ENCODE measurements at places on chromosomes 12 and 14. TPM values are rescaled to one million over a fixed set of nuclear protein-coding genes. Genes with fewer than 3 reads are reported as not detected.

Gene ACRBP
- polyA plus RNA-seq: 1.4 TPM

Gene CISTR
- not detected for polyA plus RNA-seq

Gene POLR3B
- 5.5 TPM for polyA plus RNA-seq

Gene KIF26A
- polyA plus RNA-seq: 15.3 TPM

Gene OAS2
- polyA plus RNA-seq: 6.9 TPM

Gene RDH16
- 0.17 TPM for polyA plus RNA-seq

Gene C2CD5
- 12.1 TPM for polyA plus RNA-seq

Gene POTEG
- not detected for polyA plus RNA-seq

Gene RPS6KL1
- polyA plus RNA-seq: 35.8 TPM

Gene GPD1
- 18.3 TPM for polyA plus RNA-seq

DNA sequence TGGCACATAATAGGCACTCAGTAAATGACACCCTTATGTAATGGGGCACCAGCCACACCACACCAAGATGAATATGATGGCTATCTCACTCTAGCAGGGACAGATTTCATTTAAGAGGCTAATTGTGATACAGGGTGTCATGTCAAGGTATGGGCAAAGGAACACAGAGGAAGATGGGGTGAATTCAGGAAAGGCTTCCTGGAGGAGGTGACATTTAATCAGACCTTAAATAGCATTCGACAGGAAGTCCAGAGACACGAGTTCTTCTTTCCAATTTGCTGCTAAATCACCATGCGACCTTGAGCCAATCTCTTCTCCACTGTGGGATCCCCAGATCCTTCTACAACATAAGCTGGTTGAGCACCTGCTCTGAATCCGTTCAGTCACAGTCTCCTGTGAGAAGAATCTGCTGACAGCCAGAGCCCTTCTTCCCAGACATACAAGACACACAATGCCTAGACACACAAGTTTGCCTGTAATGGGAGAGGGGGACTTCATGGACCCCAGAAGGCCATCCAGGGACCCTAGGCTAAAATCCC is 1.5 kb upstream of the DTX1 start:
- no peak for DNase-seq

GRCh38 chr12:3661028-3661427 is 91.9 kb downstream of the CRACR2A start:
- DNase-seq: no peak

- peak; percentile 81 for DNase-seq
These were observed 113.9 kb upstream of the MYL2 start for GRCh38 chr12:111034083-111034885.

DNA sequence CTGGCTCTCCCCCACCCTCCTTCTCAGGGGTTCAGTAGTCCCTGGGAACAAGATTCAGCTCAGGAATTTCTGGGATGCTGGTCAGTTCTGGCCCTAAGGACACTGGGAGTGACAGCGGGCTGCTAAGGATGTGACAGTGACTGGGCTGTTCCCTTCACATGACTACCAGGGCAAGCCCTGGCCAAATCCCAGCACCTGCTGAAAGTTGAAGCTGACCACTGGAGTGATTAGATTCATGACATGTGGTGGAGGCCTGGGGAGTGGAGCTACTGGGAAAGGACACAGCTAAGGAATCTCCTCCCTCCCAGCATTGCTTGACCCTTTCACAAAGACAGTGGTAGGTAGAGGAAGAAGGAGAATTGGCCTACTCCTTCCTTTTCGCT is 204.9 kb downstream of the DAD1 start:
- DNase-seq: no peak

GRCh38 chr14:28875934-28876571 is 109.5 kb downstream of the FOXG1 start:
- peak; percentile 86 for DNase-seq

DNA sequence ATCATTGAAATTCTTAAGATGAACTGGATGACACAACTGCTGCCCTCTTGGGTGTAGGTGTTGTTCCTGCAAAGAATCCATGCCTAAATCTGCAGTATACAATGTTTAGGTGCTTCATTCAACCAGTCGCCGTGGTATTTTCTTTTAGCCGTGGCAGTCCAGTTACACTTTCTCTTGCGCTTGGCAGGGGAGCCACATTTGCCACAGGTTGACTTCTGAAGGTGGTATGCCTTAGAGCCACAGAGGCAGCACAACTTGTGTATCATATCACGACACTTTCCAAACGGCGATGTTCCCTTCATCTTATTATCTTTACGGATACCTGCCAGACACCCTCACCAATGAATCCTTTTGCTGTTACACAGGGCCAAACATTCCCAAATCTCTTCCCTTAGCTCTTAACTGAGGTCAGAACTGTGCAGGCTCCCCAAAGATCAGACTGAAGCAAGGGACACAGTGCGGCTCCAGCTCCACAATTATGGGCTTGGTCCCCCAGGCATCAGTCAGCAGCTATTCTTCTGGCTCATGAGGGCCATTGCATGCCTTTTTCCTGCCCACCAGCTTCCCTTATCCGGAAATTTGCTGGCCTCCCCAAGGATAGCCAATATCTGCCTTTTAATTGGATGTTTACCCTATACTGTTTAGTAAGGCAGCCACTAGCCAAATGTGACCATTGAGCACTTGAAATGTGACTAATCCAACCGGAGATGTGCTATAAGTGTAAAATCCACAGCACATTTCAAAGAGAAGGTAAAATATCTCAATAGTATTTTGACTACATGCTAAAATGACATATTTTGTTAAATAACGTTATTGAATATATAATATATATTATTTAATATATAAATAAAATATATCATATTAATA is 50.7 kb downstream of the SENP1 start:
- no peak for DNase-seq

GRCh38 chr14:52352061-52352491 is 38.0 kb downstream of the PTGER2 start:
- DNase-seq: no peak

- no peak for DNase-seq
These were observed 2.8 kb upstream of the RAD51AP1 start for GRCh38 chr12:4535871-4536270.

DNA sequence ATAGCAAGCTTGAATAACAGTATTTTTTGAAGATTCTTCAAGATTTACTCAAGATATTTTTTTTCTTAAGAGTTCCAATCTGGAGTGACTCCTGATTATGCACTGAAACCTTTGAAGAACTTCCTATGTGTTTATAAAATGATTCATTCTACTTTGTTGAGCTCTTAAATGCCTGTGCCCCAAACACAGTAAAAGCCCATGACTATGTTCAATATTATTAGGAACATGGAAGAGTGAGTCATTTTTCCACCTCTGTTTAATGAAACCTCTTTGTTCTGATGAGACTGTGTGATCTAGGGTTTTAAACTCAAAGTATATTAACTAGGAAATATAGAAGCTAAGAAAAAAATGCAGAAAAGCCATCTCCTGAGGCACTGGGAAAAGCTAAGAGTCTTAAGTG is 415.0 kb upstream of the FBXO33 start:
- DNase-seq: no peak

GRCh38 chr14:26217778-26218177 is 380.1 kb downstream of the NOVA1 start:
- DNase-seq: no peak

- no peak for DNase-seq
These were observed 65.5 kb downstream of the ADCK1 start for GRCh38 chr14:77865455-77865854.

GRCh38 chr12:121489874-121490273 is 90.0 kb downstream of the RNF34 start:
- DNase-seq: no peak

DNA sequence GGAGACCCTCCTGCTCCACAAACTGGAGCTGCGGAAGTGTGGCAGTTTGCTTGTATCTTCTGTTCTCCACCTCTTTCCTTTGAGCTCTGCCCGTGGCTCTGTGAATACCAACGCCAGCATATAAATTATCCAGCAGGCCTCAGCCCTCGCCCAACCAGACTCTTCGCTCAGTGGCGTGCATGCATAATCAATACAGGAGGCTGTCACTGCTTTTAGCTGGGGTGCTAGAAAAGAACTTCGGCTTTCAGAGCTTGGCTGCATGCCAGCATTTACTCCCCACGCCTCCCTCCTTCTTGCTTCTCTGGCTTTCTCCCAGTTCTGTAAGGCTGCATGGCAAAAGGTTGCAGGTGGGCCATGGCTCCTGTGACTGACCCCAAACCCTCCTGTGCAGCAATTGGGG is 26.9 kb downstream of the NRXN3 start:
- DNase-seq: peak; percentile 85

DNA sequence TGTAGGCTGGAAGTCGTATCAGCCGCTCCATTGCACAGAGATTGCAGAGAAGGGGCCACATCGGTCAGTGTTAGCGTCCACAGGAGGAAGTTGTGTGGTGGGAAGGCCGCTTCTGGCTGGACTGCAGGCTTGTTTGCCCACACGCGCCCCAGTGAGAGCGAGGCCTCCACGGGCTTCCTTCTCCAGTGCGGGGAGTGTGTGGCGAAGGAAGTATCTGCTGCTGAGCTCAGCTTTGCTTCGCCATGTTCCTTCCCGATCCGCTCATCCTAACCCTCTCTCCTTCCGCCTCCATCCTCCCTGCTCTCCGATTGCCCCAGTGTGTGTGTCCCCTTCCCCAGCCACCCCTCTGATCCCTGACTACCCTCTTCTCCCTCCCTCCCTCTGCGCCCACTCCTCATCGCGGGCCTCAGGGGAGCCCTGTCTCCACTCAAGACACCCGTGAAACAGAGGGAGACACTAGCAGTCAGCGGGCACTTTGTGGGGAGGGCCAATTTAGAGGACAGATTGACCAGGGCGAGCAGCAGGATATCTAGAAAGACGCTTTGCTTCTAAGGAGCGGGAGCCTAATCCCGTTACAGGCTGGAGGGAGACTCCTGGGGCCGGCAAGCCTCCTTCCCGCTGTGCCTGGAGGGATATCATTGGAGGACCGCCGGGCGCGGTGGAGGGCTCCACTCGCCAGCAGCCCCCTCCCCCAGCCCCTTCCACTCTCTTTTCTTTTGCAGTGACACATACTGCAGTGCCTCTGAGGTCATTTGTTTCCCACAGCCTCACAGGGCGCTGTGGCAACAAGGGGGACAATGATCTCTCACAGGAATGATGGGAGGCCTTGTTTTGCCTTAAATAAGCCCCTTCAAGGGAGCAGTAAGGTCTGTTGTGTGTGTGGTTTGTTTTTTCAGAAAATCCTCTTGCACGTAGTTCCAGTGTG is 428.8 kb downstream of the ZFP36L1 start:
- peak; percentile 90 for DNase-seq

DNA sequence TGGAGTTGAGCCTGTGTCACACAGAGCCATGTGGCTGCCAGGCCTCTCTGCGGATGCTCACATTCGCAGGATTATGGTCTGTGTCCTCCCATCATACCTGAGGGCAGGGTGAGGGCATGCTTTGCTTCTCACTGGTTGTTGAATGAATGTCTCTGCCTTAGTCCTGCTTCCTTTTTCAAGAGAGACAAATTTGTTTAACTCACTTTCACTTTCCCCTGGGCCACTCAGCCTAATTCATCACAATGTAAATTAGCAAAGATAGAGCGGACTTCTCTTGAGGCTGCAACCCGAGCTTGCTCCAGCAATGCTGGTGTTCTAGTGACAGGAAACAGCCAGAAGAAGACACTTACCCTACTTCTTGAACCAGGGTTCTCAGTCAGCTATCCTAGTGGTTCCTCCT is 35.5 kb upstream of the PAX9 start:
- no peak for DNase-seq

GRCh38 chr14:101558739-101559240 is 2.5 kb upstream of the DIO3 start:
- no peak for DNase-seq

GRCh38 chr12:26090836-26091510 is 33.9 kb downstream of the BHLHE41 start:
- no peak for DNase-seq

GRCh38 chr14:69268223-69268622 is 8.3 kb downstream of the GALNT16 start:
- DNase-seq: no peak

DNA sequence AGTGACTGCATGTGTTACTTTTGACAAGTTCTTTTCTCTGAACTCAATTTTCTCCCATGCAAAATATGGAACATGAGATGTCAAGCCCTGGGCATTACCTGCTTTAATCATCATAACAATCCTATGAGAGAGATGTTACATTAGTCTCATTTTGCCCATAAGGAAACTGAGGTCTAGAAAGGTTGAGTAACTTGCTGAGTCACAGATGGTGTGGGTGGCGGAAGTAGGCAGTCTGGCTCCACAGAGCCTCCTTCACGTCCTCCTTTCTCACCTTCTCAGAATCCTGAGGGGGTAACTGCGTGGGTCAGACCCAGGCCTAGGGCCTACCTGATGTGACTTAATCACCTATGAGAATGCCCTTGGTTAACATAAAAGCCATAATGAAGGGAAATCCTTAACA is 50.7 kb downstream of the TMTC1 start:
- no peak for DNase-seq

GRCh38 chr12:94289461-94290312 is 141.3 kb downstream of the PLXNC1 start:
- DNase-seq: peak; percentile 54

GRCh38 chr12:116306968-116307367 is 29.5 kb upstream of the MED13L start:
- DNase-seq: no peak
